ENCODE measurements at places on chromosomes 11 and 22.
A peak's percentile ranks its signal among the peaks of the same experiment; 100 is the strongest.

- peak; percentile 94 for DNase-seq
These were observed at the start of gene CUL5 for GRCh38 chr11:108008656-108009496. Gene CUL5, plus strand, starts transcription at chr11:108008898. Its CDS starts 451 bp downstream, at chr11:108009349.

GRCh38 chr22:48893288-48894063 is 934.2 kb downstream of the BRD1 start:
- no peak for DNase-seq

DNA sequence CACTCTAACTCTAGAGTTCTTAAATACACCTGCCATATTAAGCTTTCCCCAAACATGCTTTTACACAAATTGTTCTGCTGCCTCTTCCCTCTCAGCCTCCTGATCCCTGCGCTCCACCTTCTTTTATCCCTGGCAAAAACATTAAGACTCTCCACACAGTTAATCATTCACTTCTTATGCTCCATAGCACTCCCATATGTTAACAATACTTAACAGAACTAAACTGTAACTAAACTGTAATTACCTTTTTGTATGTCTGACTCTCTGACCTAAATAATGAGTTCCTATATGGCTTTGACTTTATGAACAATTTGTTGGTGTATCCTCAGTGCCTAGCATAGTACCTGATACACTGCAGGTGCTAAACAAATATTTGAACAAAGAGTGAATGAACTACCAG is 71.8 kb downstream of the BTBD10 start:
- DNase-seq: no peak

DNA sequence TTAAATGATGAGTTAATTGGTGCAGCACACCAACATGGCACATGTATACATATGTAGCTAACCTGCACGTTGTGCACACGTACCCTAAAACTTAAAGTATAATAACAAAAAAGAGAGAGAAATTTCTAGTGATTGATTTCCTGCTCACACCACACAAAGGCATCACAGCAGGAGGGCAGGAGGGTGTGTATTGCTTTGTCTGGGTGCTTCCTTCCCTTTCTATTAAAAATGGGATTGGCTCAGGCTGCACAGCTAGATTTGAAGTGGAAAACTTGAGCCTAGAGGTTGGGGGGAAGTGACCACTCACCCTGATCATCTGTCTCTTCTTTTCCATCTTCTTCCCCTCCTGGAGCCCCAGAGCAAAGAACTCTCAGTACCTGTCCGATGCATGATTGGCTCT is 944 bp upstream of the SCGB1D2 start:
- no peak for DNase-seq

DNA sequence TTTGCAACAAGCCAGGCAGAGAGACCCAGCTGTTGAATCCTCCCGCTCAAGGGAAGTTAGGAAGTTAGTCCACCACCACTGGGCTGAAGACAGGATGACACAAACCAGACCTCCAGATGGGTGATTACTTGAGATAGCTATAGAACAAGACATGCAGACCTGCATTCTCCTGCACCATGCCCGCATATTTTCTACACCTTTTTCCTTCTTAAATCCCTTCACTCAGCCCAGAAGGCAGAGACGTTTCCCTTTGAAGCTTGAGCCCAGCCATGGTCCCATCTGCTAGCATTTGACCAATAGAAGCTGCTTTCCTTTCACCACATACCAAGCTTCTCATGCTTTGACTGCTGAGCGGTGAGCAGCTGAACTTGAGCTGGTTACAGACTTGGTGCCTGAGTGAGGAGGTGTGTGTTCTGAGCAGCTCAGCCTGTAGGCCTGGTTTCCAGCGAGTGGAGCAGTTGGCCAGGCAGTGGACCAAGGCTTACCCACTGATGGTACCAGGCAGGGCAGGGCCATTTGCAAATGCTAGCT is 29.2 kb upstream of the CBX6 start:
- DNase-seq: no peak

DNA sequence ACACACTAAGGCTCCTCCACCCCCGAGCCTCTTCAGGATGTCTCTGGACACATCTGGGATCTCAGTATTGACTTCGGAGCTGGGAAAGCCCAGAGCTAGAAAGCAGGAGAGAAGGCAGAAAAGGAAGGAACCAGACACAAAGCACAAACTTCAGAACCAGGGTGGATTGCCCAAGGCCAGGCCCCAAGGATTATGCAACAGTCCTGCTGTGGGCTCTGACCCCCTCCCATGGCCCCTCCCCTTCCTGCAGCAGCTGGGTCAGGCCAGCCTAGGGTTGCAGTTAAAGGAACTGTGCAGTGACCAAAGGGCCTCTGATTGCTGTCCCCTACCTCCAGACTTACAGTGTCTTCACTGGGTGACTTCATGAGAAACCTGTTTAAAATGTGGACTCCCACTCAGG is 5.3 kb downstream of the KCNE3 start:
- no peak for DNase-seq

DNA sequence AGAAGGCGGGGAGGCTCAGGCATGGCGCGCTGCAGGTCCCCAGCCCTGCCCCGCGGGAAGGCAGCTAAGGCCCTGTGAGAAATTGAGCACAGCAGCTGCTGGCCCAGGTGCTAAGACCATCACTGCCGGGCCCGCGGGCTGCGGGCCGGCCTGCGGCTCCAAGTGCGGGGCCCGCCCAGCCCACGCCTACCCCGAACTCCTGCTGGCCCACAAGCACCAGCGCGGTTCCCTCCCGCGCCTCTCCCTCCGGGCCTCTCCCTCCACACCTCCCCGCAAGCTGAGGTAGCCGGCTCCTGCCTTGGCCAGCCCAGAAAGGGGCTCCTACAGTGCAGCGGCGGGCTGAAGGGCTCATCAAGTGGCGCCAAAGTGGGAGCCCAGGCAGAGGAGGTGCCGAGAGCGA is 4.6 kb upstream of the RDX start:
- no peak for DNase-seq

DNA sequence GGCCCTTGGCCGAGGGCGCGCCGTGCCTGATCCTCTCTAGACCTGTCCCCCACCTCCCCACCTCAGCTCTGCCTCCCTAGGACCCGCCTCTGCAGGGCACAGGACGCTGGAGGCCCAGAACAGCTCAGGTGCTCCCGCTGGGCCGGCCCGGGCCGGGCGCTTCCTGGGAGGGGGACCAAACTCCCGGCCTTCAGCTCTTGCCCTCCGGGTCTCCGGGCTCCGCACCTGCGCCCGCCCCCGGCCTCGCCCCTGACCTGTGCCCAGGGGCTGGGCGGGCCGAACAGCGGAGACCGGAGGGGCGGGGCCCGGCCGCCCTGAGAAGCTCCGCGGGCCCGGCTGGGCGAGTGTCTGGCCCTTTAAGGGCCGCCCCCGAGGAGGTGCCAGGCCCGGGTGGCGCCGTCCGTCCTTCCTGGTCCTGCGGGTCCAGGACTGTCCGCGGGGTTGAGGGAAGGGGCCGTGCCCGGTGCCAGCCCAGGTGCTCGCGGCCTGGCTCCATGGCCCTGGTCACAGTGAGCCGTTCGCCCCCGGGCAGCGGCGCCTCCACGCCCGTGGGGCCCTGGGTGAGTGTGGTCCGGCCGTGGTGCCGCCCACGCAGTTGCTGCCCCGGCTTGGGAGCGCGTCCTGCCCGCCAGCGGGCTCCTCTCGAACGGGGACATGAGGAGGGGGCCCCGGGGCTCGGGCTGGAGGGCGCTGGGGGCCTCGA is at the start of gene SSH3:
TSS of gene SSH3 (plus strand) at position 399 of the 703 bp plus-strand sequence. CDS start at position 495, 96 bp downstream.
- DNase-seq: no peak

GRCh38 chr11:76568139-76568538 is 102.4 kb downstream of the LRRC32 start:
- DNase-seq: no peak

DNA sequence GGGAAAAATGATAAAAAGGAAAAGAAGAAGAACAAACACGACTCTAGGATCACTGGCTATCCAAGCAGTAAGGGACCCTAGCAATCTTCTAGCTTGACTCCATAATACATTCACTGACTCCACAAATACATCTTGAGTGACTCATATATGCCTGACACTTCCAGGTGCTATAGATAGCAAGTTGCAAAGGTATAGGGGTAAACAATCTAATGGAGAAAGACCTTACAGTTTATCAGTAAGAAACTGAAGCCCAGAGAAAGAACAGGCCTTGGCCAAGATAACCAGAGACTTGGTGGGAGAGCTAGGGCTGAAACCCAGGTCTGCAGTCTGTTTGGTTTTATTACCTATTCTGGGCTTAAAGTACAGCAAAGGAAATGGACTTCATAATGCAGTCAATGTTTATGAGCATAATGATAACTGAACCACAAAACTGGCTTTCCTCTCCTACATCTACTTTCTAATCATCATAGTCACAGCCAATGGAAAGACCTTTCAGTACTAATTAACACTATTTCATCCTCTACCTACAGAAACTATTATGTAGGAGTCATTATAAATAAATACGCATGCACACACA is 19.7 kb upstream of the SLC5A1 start:
- no peak for DNase-seq

GRCh38 chr22:44117746-44118145 is 63.0 kb upstream of the PARVG start:
- no peak for DNase-seq

- DNase-seq: no peak
These were observed 145.3 kb downstream of the DLG2 start for GRCh38 chr11:85481862-85482261.

DNA sequence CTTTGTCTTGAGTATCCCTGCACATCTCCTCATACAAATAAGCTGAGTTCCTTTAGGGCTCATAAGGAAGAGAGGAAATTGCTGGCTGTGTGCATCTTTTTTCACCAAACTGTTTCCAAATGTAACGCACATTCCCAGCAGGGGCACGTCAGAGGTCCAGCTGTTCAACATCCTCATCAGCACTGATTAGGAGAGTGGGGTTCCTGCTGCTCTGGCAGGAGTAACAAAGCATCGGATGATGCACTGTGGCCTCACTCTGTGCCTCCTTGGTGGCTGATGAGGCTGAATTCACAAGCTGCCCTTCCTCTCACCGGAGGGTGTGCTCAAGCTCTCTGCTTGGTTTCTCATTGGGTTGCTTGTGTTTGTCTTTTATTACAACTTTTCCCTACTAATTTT is 35.5 kb upstream of the SLC25A1 start:
- no peak for DNase-seq

DNA sequence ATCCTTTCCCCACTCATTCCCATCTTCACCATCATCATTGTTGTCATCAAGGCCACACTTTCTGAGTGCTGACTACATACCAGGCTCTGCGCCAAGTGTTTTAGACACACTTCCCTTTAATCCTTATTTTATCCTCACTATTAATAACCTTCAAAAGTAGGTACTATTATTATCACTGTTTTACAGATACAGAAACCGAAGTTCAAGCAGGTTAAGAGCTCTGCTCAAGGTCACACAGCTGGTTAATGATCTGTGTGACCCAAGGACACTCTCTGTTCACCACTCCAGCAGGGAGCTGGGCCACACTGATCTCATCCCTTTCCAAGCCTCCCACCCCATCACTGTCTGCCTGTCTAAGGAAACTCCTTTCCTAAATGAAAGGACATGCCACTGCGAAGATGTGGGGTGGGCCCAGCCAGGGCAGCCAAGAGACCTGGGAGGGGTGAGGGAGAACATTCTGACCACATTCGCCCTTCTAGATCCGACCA is 17.2 kb upstream of the TSKU start:
- DNase-seq: no peak

DNA sequence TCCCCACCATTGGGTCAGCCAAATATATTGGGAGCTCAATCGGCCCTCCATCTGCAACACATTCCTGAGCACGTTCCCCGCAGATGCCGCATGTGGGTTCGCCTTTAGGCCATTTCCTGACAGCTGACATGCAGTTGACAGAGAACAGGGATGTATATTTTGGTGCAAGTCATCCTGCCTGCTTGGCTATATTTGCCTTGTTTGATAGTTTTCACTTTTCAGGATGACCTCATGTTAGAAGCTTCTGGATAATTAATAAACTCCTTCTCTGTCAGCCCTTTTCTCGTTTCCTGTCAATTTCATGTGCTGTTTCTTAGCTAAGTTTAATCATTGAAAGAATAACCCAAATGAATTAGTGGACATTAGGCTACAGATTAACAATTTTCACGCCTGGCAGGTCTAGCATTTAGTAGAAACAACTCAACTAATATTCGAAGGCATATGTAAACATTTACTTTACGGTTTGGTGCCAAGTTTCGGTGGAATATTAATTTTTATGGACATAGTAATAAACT is 105.8 kb upstream of the SLC5A12 start:
- no peak for DNase-seq

DNA sequence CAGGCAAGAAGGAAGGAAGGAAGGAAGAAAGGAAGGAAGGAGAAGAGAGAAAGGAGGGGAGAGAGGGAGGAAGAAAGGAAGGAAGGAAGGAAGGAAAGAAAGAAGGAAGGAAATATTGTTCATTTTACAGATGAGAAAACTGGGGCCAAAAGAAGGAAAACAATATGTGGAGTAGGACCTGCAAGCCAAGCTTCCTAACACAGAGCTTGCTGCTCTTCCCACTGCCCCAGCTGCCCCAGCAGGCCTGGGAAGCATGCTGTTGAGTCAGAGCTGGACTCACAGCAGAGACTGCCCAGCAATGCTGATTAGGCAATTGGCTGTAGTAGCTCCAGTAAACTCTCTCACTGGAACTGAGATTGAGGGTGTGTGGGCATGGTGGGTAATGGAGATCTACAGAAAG is 42.6 kb upstream of the SMCO4 start:
- no peak for DNase-seq

DNA sequence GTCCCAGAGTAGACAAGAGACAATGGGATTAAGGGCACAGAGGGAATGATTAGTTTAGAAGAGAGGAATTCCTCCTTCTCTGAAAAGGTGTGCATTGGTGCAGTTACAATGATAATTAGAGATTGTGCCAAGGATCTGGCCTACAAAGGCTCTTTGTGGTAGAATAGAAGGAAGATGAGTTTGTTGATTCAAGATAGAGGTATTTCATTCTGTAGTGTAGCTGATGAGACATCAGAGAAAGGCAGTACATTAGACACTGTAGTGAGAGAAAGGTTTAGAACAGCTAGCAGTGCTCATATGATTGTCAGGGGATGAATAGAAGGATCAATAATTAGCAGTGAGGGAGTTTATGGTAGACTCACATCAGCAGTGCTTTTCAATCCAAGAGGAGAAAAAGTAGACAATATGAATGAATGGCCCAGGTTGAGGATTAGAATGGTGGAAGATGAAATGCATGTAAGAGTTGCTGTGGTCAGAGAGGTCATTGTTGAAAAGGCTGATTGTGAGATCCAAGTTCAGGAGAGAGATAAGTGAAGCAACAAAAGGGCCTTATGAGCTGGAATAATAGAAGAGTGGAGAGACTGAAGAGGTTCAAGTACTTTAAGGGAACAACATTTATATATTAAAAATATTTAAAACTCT is 28.9 kb downstream of the SIK2 start:
- DNase-seq: no peak
